IMR-90 (cell line): ENCODE measurements at places on chromosomes 3 and 15. TPM values are rescaled to one million over a fixed set of nuclear protein-coding genes. Genes with fewer than 3 reads are reported as not detected.
A peak's percentile ranks its signal among the peaks of the same experiment; 100 is the strongest.

DNA sequence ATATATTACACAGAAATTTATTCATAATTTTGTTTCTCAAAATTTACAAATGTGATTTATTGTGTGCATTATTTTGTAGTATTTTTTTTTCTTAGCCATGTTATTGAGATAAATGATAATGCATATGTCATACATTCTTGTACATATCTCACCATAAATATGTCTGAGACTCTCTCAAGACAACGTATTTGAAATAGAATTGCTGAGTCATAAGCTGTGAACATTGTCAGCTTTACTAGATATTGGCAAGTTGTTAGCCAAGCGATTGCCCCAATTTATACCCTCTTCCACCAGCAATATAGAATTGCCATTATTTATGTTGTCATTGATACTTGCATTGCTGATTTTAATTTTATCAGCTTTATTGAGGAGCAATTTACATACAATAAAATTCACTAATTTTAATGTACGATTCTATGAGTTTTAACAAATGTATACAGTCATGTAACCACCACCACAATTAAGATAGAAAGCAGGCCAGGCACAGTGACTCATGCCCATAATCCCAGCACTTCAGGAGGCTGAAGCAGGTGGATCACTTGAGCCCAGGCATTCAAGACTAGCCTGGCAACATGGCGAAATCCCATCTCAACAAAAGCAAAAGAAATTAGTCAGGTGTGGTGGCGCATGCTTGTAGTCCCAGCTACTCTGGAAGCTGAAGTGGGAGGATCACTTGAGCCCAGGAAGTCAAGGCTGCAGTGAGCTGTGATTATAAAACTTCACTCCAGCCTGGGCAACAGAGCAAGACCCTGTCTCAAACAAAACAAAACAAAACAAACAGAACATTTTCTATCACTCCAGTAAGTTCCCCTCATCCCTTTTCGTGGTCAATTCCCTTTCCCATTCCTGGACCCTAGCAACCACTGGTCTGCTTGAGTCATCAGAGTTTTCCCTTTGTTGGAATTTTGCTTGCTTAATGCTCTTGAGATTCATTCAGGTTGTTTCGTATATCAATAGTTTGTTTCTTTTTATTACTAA lies 373.1 kb downstream of the MFSD1 start:
- no peaks in the 10 kb centered on the region for H3K27me3 ChIP-seq
- DNase-seq = no peak
- H3K27ac ChIP-seq = no peak overlapping the region
- H3K36me3 ChIP-seq = no peaks in the 10 kb centered on the region

DNA sequence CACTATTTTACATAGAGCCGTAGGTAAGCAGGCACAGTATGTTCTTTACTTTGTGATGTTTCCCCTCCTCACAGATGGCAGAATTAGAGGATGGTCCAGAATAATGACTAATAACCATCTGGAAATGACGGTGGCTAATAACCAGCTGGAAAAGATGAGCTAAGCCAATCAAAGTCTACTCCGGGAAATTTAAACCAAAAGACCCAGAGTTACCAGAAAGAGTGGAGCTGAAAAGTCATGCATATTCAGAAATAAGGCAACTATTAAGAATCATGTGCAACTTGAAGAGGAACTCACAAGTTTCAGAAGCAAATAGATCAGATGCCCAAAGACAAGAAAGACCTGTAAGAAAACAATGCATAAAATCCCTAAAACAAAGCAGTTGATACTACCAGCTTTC lies 33.6 kb downstream of the DMXL2 start:
- no peak overlapping the region for H3K4me3 ChIP-seq
- H3K27me3 ChIP-seq = no peaks in the 10 kb centered on the region
- no peaks in the 10 kb centered on the region for H3K36me3 ChIP-seq
- H3K27ac ChIP-seq = no peak overlapping the region
- H3K4me1 ChIP-seq = no peaks in the 10 kb centered on the region

DNA sequence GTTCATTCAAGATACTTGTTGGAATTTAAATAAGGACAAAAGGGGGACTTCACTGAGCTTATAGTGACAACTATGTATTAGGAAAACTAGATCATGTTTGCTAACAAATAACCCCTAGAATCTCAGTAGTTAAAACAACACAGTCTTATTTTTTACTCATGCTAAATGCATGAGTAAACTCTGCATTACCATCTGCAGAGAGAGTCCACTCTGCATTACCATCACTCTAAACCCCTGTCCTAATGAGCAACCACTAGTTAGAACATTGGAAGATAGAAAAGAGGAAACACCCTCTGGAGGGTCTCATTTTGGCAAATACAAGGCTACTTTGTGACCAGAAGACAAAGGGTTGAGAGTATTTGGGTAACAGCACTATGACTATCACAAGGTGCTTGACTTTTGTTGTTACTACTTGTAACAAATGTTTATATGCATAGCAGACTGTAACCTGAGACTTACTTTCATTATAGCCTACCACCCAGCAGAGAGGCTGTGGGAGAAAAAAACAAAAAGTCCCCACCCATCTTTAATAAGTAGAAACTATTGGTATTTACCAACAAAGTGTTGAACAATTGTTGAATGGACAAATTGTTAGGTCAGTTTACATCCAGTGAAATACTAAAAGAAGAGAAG lies 99.1 kb downstream of the OXSM start:
- no peak overlapping the region for H3K4me3 ChIP-seq
- DNase-seq = peak; percentile 11
- H3K4me1 ChIP-seq = 0 out of 2 replicates have a peak, but pooled peaks cover 2% of the 10 kb centered on the region
- no peak overlapping the region for H3K27ac ChIP-seq

SERPINI1 gene
- 0.36 and 1.1 TPM in 2 replicates for total RNA-seq

SLC15A2 gene
- under 0.01 and 0.18 TPM in 2 replicates for total RNA-seq

CCDC33 gene
- total RNA-seq = not detected in 2 replicates
